ENCODE measurements at places on chromosomes 1 and 21.

- DNase-seq: no peak
These were observed 14.4 kb downstream of the S100A16 start for GRCh38 chr1:153598309-153599172.

GRCh38 chr1:170261669-170262068 is 115.9 kb downstream of the NTMT2 start:
- no peak for DNase-seq

- no peak for DNase-seq
These were observed 36.4 kb upstream of the BCL9 start for GRCh38 chr1:147504801-147505311.

- no peak for DNase-seq
These were observed 86.1 kb upstream of the S1PR1 start for GRCh38 chr1:101150670-101151069.

GRCh38 chr1:180402001-180402400 is 100.4 kb downstream of the ACBD6 start:
- no peak for DNase-seq

DNA sequence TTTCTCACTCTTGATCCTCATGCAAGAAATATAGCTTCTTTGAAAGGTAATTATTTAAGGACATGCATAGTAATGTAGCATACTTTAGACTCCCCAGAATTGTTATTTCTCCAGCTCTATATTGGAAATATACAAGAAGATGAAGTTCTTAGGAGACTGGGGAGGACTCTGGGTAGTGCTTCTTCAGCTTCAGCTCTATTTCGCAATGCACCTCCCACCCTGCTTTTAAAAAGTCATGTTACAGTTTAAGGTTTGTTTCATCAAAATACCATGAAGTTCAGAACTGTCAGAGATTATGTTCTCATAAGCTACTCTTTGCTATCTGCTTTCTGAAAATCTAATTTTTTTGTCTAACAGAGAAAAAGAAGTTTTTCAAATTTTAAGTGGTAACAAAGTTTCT is 586.2 kb upstream of the ADGRL4 start:
- no peak for DNase-seq

DNA sequence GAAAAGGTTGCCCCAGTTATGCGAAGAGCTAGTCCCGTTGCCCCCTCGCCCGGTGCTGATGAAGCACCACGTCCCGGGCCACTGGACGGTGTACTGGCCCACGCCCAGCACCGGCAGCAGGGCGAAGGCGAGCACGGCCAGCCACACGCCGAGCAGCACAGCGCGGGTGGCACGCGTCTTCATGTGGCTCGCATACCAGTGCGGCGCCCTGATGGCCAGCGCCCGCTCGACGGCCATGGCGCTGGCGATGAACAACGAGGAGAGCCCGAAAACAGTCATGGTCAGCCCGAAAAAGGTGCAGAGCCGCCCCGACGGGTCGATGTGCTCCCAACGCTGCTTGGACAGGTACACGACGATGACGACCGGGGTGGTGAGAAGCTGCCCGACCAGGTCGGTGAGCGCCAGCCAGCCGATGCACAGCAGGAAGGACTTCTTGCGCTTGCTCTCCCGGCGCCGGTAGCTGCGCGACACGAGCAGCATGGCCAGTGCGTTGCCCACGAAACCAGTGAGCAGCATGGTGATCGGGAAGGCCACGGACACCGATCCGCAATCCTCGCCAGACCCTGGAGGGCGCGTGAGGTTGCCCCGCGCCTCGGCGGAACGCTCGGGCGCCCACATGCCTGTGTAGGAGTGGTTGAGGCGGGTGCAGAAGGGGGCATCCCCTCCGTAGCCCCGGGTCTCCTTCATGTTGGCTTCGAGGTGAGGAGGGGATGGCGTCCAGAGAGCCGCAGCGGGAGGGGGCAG is 553 bp downstream of the PTGER3 start:
- peak; percentile 22 for DNase-seq

GRCh38 chr1:97112442-97112841 is 390.9 kb downstream of the PTBP2 start:
- DNase-seq: no peak

DNA sequence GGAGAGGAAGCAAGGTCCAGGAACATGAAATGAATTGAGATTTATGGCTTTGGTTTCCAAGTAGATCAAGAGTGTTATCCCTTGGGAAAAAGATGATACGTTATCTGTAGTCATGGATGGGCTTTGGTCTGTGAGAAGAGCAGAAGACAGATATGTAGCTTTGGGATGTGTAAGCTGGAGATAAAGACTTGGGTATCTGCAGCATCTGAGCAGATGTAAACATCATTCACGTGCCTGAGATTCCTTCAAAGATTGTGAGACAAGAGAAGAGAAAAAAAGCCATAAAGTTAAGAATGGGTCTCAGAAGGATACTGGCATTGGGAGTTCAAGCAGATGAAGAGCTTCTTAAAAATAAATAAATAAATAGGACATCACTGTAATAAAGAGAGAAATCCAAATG is 217.8 kb downstream of the PTPRC start:
- no peak for DNase-seq

- DNase-seq: no peak
These were observed 16.0 kb downstream of the IFFO2 start for GRCh38 chr1:18940303-18941020.

- DNase-seq: no peak
These were observed 47.8 kb upstream of the KANK4 start for GRCh38 chr1:62367005-62367557.

DNA sequence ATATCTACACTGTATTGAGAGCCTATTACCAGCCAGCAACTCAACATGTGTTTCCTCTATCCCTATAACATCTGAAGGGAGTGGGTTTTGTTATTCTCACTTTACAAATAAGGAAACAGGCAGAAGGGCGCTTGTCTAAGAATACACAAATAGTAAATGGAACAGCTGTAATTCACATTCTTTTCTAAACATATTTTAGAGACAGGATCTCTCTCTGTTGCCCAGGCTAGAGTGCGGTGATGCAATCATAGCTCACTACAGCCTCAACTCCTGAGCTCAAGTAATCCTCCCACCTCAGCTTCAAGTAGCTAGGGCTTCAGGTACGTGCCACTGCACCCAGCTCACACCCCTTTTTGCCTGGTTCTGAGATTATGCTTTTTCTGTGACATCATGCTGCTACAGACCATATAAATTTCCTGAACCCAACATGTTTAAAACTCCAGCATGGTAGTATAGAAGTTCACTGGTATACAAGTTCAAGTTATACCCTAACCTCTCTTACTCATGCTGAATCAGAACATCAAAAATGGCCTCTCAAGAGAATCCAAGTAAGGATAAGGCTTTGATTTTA is 8.6 kb upstream of the TACSTD2 start:
- no peak for DNase-seq

- no peak for DNase-seq
These were observed 345.1 kb upstream of the USP24 start for GRCh38 chr1:55560266-55560665.

GRCh38 chr21:41316200-41317062 is at the start of gene FAM3B:
Gene FAM3B (plus strand): TSS chr21:41316801. CDS start chr21:41316880, 79 bp downstream.
- DNase-seq: no peak

DNA sequence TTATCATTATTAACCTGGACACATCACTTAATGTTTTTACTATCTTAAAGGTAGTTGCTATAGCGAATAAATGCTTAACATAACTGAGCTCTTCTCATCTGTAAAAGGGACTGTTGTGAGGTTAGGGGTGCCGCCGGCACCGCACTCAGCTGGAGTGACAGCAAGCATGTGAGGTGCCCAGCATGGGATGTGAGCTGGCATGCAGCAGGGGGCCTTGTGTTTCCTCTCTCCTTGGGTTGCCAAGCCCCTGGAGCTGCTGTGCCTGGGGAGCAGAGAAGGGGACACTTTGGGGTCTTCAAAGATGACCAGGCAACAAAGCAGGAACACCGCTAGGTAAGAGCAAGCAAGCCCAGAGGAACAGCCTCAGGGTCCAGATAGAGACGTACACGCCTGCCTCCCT is 2.1 kb upstream of the ZC3H12A start:
- no peak for DNase-seq

- no peak for DNase-seq
These were observed 65.7 kb downstream of the DHRS3 start for GRCh38 chr1:12552111-12552888.

DNA sequence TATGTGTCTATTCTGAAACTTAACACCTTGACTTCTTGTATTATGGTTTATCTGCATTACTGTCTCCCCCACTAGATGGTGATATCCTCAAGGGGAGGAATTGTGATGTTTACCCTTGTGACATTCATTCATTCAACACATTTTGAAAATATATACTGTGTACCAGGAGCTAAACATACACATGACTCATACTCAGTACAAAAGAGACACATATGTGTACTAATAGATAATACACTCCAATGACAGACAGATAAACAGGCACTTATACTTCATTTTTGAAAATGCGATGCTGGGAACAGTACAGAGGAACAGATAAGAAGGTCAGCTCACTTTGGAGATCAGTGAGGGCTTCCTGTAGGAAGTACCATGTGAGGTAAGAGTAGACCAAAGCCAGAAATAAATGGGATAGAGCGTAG is 8.9 kb upstream of the RAB3GAP2 start:
- no peak for DNase-seq

DNA sequence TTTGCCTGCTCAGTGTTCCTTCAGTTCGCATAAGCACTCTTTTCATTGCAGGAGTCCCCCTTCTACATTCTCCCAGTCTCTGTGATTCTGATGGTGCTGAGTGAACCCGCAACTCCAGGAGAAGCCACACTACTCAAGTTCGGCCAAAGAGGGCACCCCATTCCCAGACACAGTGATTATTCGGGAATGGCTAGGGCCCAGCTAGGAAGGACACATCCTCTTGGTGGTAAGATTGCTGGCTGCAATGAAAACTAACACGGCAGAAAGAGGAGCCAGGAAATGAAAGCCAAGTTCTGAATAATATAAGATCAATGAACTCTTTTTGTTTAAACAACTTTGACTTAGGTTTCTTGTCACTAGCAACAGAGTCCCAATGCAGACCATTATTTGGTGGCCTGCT is 14.9 kb downstream of the CREG1 start:
- DNase-seq: no peak

- no peak for DNase-seq
These were observed 48.6 kb upstream of the PTGFRN start for GRCh38 chr1:116861137-116861536.

- no peak for DNase-seq
These were observed 12.2 kb downstream of the OR2B11 start for GRCh38 chr1:247445526-247446356.

GRCh38 chr1:37017720-37018119 is 16.6 kb downstream of the GRIK3 start:
- no peak for DNase-seq

GRCh38 chr1:147786536-147786935 is 26.1 kb upstream of the GJA5 start:
- no peak for DNase-seq

GRCh38 chr1:156052862-156053767 is 483 bp downstream of the UBQLN4 start:
- peak; percentile 77 for DNase-seq

GRCh38 chr21:44350773-44351481 is 2.5 kb upstream of the TRPM2 start:
- no peak for DNase-seq

- no peak for DNase-seq
These were observed 6.8 kb downstream of the MAP7D1 start for GRCh38 chr1:36162680-36163239.

DNA sequence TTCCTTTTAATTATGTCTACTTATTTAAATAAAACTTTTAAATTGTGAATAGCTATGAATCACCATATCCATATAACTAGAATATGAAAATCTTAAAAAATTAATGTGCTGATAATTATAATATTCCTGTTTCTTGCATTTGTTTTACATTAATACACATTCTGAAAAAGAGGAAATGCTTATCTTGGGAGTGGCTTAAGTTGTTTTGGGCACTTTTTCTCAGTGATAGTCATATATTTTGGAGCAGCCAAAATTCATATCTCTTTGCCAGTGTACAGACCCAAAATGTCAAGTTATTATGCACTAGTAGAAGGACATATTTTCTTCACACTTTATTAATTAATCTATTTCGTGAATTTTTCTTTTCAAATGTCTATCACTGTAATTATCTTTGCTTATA is 838.5 kb downstream of the USP25 start:
- no peak for DNase-seq

- no peak for DNase-seq
These were observed 123.3 kb downstream of the KCNN3 start for GRCh38 chr1:154746622-154747299.

GRCh38 chr1:86865973-86866637 is 47.8 kb downstream of the SELENOF start:
- DNase-seq: no peak

DNA sequence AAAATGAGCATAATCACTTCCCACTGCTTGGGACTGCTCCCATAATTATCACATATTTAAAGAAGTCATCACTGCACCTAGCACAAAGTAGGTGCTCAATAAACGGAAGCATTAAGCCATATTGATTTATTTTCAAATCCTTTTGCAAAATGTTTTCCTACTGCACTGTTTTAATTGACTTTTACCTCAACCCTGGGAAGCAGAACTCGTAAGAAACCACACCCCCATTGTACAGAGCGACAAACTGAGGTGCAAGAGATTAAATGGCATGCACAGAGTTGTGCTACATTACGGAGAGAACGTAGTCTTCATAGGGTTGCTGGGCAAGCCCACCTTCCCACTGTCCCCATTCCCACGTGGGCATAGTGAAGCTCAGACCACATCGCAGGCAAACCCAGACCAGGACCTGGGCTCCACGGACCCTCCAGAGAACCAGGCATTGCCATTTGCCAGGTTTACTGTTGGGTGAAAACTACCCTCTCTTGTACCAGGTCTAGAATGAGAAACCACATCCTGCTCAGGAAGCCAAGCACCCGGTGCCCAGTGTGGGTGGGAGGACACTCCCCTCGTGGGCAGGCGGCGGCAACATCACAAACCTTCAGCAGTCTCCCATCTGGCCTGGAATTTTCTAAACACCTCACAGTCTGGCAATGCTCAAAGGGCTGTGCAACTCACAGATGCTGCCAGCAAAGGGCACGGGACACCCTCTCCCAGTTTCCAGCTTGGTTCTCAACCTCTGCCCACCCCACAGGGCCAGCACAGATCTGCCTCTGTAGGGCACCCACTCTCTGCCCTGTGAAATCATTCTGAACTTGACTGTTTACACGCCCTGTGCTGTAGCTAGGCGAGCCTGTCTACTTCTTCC is 8.2 kb downstream of the IFFO2 start:
- DNase-seq: peak; percentile 62

DNA sequence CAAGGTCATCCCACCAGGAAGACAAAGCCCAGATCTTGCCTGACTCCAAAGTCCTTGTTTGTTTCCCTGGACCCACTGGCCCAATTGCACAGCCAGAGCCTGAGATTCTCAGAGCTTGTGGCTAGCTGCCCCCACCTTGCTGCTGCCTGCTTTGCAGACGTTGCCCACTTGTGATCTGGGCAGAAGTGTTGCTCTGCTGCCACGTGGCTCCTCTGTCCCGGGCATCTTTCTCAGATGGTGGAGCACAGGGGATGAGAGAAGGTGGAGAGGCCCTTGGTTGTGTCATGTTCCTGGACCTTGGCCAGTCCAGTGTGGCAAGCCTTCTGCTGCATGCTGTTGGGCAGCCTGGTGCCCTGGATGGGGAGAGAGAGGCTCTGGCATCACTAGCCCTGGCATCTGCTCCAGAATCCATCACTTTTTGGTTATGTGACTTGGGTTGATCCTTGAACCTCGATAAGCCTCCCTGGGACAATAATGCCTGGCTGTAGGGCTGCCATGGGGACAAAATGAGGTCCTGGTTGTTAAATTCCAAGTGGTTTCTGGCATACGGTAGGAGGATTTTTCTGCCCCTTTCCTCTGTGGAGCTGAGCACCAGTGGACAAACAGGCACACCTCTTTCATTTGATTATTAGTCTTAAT is 1.5 kb upstream of the NR0B2 start:
- DNase-seq: no peak

GRCh38 chr21:35927262-35927661 is 133.1 kb downstream of the SETD4 start:
- DNase-seq: no peak
